Progenitor cell of endocrine pancreas (in vitro differentiated cells): ENCODE measurements at places on chromosomes 11 and 22.

GRCh38 chr11:3219281-3219892 is 774 bp upstream of the MRGPRG start:
- no peaks in the 10 kb centered on the region for H3K36me3 ChIP-seq
- H3K27ac ChIP-seq = no peak overlapping the region
- no peak for DNase-seq
- H3K4me1 ChIP-seq = no peaks in the 10 kb centered on the region
- H3K4me3 ChIP-seq = no peak overlapping the region

- H3K4me3 ChIP-seq = no peak overlapping the region
- peaks cover 2% of the 10 kb centered on the region for H3K36me3 ChIP-seq
- H3K27ac ChIP-seq = no peak overlapping the region
- DNase-seq = no peak
Observed at GRCh38 chr11:2769409-2770095, 69.8 kb upstream of the KCNQ1OT1 start.

DNA sequence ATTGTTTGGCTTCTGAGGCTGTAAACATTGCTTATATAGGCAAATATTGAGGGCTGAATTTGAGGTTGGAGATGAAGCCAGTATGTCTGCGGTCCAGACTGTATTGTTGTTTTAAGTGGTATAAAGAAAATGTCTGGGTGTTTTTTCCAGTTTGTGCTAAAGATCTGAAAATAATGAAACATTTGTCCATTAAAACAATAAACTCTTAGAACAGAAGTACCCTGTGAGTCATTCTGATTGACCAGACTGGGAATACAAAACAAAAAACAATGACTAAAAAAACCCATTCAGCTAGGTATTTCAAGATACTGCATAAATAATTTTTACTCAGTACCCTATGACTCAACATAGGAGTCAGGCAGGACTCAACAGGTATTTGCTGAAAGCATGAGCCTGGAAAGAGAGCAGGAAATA is 20.4 kb downstream of the ALKBH8 start:
- peaks cover 3% of the 10 kb centered on the region for H3K4me1 ChIP-seq
- no peak for DNase-seq
- no peaks in the 10 kb centered on the region for H3K27me3 ChIP-seq

DNA sequence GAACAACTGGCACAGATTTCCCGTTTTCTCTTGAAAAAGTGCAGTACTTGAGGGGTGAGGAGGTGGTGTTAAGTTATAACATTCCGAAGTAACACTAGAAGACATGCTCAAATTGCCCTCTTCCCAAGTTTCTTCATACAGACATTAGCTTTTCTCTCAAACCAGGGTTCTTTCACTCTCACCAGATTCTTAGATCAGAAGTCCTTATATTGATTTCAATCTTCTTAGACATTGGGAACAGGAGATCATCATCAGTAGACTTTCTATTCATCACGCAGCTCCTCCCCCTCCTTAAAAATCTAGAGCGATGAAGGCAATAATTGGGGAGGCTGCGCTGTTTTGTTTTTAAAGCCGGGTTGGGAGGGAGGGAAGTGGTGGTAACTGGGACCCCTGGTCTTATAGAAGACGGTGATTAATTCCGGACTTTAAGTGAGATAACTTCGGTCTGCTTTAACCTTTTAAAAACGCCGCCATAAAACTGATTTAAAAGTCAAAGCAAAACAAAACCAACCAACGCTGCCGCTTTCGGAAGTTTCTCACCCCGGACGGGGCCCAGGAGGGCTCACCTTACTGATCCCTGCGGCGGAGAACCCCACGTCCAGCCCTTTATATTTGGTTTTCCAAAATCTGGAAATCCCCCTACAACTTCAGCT is 665 bp downstream of the USP28 start:
- H3K4me1 ChIP-seq = peaks cover 24% of the 10 kb centered on the region
- DNase-seq = no peak
- peak overlapping the region; percentile 90 for H3K27ac ChIP-seq
- H3K27me3 ChIP-seq = no peaks in the 10 kb centered on the region

DNA sequence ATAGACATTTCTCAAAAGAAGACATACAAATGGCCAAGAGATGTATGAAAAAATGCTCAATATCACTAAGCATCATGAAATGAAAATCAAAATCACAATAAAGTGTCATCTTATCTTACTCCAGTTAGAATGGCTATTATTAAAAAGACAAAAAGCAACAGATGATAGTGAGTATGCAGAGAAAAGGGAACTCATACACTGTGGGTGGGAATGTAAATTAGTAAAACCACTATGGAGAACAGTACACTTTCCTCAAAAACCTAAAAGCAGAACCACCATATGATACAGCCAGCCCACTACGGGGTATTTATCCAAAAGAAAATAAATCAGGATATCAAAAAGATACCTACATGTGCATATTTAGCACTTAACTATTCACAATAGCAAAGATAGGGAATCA is 700.0 kb upstream of the ANO5 start:
- no peaks in the 10 kb centered on the region for H3K36me3 ChIP-seq
- H3K4me1 ChIP-seq = no peaks in the 10 kb centered on the region
- H3K4me3 ChIP-seq = no peak overlapping the region
- no peak overlapping the region for H3K27ac ChIP-seq
- H3K27me3 ChIP-seq = no peaks in the 10 kb centered on the region

- H3K27me3 ChIP-seq = no peaks in the 10 kb centered on the region
- peaks cover 2% of the 10 kb centered on the region for H3K4me1 ChIP-seq
- no peak for DNase-seq
- no peak overlapping the region for H3K4me3 ChIP-seq
- peak overlapping the region; percentile 57 for H3K27ac ChIP-seq
Observed at GRCh38 chr11:72174302-72175070, 17.5 kb upstream of the FOLR1 start.

GRCh38 chr11:9738707-9739106 is 74.8 kb downstream of the SWAP70 start:
- H3K4me3 ChIP-seq = no peak overlapping the region
- no peak overlapping the region for H3K27ac ChIP-seq
- no peaks in the 10 kb centered on the region for H3K27me3 ChIP-seq
- H3K4me1 ChIP-seq = peaks cover 2% of the 10 kb centered on the region

DNA sequence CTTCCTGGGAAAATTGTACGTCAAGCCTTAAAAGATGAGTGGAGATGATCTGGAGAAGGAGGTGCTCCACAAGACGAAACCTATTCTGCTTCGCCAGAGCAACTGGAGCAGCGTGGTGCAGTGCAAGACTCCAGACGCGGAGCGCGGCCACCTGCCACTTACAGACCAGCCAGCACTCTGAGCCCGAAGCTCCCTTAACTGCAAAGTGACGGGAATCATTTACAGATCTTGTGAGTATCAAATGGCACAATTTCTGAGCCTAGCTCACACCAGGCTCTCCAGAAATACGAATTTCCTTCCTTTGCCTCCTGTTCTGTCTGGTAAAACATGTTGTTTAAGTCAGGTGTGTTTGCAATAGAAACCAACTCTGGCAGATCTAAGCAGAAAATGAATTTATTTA is 369.3 kb downstream of the CADM1 start:
- no peak overlapping the region for H3K4me3 ChIP-seq
- no peak for DNase-seq

DNA sequence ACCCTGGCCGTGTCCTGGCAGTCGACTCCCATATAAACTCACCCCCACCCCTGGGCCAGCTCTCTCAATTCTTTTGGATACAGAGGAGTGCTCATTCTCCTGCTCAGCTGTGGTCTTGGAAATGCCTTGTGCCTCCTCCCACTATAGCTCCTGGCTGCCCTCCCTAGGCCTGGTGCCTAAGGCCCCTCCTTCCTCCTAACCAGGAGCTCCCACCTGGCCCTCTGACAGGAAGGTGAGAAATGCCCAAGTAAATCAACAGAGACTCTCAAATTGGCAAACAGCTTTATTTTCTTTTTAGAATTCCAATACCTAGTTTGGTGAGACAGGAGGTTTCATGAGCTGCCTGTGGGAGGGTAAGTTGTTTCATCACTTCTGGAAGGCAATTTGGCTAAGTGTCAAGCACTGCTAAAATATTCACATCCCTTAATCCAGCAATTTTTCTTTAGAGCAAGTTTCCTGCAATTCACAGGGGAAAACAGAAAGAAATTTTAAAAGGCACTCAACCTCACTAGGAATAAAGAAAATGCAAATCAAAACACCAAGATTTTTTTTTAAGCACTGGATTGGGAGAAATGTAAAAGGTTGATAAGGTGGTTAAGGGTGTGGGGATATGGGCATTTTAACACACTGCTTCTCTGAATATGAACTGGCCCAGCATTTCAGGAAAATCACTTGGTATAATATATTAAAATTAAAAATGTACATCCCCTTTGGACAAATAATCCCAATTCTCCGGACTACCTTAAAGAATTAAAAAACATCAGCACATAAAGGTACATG is 209.7 kb upstream of the ARHGAP20 start:
- DNase-seq = peak; percentile 13
- no peak overlapping the region for H3K4me3 ChIP-seq
- H3K27me3 ChIP-seq = peaks cover 3% of the 10 kb centered on the region
- H3K36me3 ChIP-seq = no peaks in the 10 kb centered on the region

DNA sequence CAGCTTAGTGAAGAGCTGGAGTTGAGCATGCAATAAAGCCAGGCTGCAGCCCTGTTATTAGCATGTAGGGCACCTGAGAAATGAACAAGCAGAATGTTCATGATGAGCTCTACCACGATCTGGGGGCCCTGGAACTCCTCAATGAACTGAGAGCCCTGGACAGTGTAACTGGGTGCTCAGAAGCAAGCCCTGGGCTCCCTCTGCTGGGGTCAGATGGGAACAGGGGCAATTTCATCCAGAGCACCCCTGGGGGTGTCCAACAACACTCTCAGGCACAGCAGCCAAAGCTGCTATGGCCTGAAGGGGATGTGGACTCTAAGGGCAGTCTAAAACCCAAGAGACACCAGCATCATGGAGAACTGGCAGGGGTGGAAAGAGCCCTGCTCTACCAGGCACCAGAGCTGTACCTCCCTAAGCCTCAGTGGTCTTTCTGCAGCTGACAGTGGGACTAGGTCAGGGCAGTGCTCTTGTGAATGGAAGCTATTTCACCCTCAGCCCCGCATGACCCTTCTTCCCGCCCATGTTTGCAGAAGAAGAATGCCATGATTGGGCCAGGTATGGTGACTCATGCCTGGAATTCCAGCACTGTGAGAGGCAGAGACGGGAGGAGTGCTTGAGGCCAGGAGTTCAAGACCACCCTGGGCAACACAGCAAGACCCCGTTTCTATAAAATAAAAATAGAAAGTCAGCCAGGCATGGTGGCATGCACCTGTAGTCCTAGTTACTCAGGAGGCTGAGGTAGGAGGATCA is 28.9 kb downstream of the THOC5 start:
- peak; percentile 25 for DNase-seq
- H3K36me3 ChIP-seq = peaks cover 34% of the 10 kb centered on the region
- no peak overlapping the region for H3K27ac ChIP-seq
- H3K27me3 ChIP-seq = no peaks in the 10 kb centered on the region
- no peaks in the 10 kb centered on the region for H3K4me1 ChIP-seq

DNA sequence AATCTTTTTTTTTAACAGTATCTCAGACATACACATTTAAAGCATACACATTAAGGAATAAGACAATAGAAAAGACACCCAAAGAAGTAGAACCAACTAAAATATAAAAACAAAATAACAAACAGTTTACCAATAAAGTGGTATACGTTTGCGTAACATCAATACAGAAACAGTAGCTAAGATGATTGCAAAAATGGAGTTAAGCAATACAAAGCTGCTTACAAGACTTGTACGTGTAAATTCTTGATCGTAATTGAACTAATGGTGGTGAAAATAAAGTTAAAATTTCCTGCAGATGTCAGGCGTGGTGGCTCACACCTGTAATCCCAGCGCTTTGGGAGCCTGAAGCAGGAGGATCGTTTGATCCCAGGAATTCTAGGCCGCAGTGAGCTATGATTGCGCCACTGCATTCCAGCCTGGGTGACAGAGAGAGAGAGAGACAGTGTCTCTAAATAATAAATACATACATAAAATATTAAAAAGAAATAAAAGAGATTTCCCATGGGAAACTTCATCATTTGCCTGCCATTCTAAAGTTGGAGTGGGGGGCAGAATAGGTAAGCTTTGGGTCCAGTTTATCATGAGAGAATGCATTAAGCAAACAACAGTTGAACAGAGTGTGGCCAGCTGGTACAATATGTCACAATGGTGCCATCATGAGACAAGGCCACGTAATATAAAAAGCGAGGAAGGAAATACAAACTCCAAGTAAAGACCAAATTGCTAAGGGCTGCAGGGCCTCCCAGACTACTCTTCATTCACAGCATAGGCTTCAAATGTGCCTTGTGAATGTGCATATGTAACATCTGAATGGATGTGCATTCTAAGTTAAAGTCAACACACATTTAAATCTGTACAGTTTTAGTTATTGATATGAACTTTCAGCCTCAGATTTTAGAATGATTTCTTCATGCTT is 38.9 kb upstream of the EED start:
- H3K4me1 ChIP-seq = peaks cover 19% of the 10 kb centered on the region
- no peak overlapping the region for H3K27ac ChIP-seq
- peaks cover 8% of the 10 kb centered on the region for H3K27me3 ChIP-seq
- DNase-seq = no peak
- H3K4me3 ChIP-seq = no peak overlapping the region
- peaks cover 1% of the 10 kb centered on the region for H3K36me3 ChIP-seq

DNA sequence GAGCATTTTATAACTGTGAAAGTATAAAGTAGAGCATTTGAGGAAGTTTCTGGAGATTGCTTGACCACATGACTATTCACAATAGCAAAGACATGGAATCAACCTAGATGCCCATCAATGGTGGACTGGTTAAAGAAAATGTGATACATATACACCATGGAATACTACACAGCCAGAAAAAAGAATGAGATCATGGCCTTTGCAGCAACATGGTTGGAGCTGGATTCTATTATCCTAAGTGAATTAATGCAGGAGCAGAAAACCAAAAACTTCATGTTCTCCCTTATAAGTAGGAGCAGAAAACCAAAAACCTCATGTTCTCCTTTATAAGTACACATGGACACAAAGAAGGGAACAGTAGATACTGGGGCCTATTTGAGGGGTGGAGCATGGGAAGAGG is 30.3 kb downstream of the UVRAG start:
- H3K27ac ChIP-seq = no peak overlapping the region
- H3K36me3 ChIP-seq = peaks cover 1% of the 10 kb centered on the region
- no peak for DNase-seq

DNA sequence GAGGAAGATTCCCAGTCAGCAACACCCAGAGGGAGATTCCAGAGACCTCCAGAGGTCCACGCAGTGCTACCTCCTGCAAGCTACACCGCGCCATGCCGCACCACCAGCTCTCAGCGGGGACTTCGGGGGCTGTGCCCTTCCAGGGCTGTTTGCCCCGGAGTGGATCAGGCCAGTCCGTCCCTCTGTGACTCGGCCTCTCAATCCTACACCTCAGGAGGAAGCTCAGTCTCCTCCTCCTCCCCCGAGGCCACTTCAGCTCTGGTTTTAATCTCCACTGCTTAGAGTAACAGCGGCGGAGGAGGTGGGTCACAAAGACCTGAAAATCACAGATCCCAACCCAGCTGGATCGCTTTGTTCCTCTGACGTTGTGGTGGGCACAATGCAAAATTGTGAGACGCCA is 68.6 kb downstream of the PHF21B start:
- no peak overlapping the region for H3K27ac ChIP-seq
- no peak overlapping the region for H3K4me3 ChIP-seq
- H3K27me3 ChIP-seq = no peaks in the 10 kb centered on the region
- no peaks in the 10 kb centered on the region for H3K4me1 ChIP-seq
- no peak for DNase-seq
